Activated CD4-positive, alpha-beta T cell treated with anti-CD3 and anti-CD28 coated beads, Interleukin-2, amount 50 U/mL, for 4 hours (primary cell): ENCODE measurements at places on chromosomes 11 and 22.

- no peak for DNase-seq
Observed at GRCh38 chr22:49720279-49720959, 107.3 kb downstream of the BRD1 start.

- DNase-seq, result no peak
Observed at GRCh38 chr11:897253-898142, 13.1 kb downstream of the CHID1 start.

GRCh38 chr11:79083352-79083751, 357.5 kb downstream of the TENM4 start:
- no peak for DNase-seq

DNA sequence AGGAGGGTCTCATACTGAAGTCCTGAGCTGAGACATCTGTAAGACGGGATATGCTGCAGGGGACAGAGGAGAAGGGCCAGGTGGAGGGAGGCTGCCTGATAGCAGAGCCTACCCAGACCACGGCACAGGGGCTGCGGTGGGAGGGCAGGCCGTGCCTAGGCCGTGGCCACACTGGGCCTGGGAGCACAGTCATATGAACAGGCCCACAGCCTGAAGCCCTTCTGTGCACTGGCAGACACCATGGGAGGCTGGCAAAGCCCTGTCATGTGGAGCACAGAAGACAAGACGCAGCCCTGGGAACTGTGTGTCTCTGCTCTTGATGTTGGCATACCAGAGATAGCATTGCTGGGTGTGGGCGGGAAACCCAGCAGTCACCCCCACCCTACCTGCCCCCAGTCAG, 3.3 kb downstream of the SPATA19 start:
- no peak for DNase-seq

GRCh38 chr22:50606165-50606945, 5.8 kb downstream of the MAPK8IP2 start:
- DNase-seq, result no peak

GRCh38 chr11:58775066-58775708, 43.4 kb upstream of the GLYAT start:
- DNase-seq, result no peak
